ENCODE measurements at places on chromosomes 4 and X. TPM values are rescaled to one million over a fixed set of nuclear protein-coding genes. Genes with fewer than 3 reads are reported as not detected.

DNA sequence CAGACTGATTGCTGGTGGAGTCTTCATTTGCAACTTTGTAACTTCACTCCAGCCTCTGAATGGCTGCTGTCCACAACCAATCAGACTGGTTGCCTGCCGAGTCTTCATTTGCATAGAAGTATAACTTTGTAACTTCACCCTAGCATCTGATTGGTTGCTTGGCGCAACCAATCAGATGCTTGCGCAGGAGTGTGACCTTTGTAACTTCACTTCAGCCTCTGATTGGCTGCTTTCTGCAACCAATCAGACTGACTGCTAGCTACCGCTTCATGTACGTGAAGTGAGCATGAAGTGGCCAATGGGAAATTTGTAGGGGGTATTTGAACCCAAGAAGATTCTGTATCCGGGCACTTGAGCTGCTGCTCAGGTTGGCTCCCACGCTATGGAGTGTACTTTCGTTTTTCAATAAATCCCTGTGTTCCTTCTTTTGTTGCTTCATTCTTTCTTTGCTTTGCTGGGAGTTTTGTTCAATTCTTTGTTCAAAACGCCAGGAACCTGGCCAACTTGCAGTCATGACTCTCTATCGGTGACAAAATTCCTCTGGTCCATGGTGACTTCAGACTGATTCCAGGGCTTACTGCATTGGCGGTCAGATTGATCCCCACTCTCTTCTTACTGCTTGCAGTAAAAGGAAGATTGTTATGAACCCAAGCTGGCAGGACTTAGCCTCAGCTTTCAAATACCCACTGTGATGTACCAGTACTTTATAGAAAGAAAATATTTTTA lies 46.4 kb upstream of the FGG start:
- DNase-seq, result no peak

GRCh38 chr4:9600246-9600645 lies 156.0 kb downstream of the DEFB131A start:
- DNase-seq, result no peak

DNA sequence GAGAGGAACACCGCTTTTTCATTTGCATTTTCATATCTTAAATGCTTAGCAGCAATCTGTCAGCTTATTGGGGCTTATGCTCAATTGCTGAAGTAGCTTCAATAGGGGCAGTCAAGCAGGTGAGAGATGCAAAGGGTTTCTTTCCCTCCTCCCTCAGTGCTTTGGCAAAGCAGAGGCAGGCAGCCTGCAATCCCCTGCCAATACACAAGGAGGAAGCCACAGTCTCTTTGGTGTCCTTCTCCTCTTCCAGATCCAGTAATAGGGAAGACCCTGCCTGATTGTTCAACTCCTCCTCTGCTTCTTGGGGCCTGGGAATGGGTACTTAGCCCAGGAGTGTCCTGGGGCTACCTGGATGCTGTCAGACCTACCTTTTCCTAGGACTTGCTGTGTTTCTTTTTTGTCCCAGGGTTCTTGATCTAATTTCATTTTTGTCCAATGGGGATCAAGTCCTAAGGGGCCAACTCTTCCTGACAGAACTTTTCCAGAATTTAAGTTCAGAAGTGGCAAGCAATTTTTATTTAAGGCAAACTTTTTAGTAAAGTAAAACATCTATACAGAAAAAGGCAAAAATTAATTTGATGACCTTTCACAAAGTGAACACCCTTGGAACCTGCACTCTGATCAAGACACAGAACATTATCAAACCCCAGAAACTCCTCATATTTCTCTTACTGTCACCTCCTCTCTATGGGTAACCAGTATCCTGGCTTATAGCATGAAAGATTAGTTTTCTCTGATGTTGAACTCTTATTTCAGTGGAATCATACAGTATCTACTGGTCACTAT lies 260.3 kb downstream of the PPP3CA start:
- DNase-seq, result peak; percentile 67

- DNase-seq, result no peak
These were observed 4.0 kb downstream of the CDKN2AIP start for GRCh38 chr4:183448436-183448835.

- DNase-seq, result no peak
These were observed 516.5 kb downstream of the PCDH7 start for GRCh38 chr4:31236639-31237173.

The DRP2 gene
- total RNA-seq, result 0.04 TPM

- DNase-seq, result no peak
These were observed 179.0 kb downstream of the NHS start for GRCh38 chrX:17553961-17554482.

- DNase-seq, result no peak
These were observed 126.0 kb downstream of the GRIA3 start for GRCh38 chrX:123310112-123310511.

GRCh38 chr4:13670456-13671160 lies 43.1 kb upstream of the BOD1L1 start:
- DNase-seq, result no peak

DNA sequence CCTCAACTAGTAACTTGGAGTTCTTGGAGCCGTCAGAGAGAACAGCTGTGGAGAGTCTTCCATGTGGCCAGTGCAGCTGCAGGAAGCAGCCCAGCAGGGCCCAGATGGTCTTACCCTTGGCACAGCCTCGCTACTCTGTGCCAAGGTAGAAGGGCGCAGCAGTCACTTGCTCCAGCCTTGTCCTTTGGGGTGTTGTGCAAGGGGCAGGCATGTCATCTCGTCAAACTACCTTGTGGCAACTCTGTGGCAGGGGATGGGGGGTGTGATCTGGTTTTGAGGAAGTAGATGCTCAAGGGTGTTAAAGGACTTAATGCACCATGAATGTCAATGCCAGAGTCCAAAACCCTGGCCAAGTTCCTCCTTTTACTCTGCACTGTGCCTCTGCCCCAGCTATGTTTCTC lies 34.2 kb upstream of the TBC1D14 start:
- DNase-seq, result no peak

DNA sequence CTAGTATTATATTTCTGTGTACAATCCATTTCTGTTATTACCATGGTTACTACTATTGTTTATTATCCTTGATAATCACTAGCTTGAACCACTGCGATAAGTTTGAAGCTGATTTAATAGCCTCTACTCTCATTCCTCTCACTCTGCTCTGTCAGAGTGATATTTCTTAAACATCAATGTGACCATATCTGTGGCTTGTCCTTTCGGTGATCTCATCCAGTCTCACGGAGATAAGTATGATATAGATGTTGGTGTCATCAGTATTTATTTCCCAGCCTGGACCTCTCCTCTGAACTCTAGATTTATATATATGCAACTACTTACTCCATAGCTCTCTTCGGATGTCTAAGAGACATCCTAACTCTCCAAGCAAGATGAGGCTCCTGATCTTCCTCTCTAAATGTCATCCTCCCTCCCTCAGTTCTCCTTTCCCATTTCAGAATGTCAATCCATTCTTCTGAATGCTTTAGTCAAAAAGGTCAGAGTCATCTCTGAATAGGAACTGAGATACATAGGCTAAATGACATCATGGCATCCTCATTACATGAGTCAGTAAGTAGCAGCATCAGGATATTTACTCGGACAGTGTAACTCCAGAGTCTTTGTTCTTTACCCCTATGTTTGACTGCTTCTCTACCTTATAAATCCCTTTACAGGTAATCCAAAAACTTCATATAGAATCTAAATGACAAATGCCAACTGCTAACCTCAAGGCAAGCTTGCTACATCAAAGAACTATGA lies 129.5 kb downstream of the PACRGL start:
- no peak for DNase-seq

DNA sequence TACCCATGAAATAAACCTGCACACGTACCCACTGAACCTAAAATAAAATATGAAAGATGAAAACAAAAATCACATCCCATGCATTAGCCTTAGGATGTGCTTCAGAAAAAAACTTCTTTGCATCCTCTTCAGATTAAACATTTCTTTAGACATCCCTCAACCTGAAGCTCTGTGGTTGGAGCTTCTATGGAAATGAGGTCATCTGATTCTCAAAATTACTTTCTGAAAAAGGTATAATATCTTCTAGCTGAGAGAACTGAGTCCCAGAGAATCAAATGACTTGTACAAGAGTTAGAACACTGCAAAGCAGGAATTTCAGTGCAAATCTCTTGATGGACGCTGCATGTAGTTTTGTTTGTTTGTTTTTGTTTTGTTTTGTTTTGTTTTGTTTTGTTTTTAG lies 19.1 kb upstream of the ANTXR2 start:
- DNase-seq, result no peak

The DAPP1 gene
- not detected for total RNA-seq

GRCh38 chr4:70651864-70652506 lies 14.3 kb downstream of the JCHAIN start:
- peak; percentile 30 for DNase-seq

DNA sequence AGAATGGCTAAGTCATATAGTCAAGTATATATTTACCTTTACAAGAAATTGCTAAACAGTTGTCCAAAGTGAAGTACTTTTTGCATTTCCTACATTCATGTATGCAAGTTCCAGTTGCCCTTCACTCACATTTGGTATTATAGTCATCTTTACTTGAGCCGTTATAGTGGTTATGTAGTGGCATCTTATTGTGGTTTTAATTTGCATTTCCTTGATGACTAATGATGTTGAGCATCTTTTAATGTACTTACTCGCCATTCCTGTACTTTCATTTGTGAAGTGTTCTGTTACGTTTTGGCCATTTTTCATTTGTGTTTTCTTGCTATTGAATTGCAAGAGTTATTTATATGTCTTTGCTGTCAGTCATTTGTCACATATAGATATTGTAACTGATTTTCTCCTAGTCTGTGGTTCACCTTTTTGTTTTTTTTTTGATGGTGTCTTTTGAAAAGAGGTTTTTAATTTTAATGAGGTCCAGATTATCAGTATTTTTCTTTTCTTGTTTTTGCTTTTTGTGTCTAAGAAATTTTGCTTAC lies 27.6 kb downstream of the ARFIP1 start:
- DNase-seq, result no peak

The LRIT3 gene
- total RNA-seq, result 0.09 TPM

DNA sequence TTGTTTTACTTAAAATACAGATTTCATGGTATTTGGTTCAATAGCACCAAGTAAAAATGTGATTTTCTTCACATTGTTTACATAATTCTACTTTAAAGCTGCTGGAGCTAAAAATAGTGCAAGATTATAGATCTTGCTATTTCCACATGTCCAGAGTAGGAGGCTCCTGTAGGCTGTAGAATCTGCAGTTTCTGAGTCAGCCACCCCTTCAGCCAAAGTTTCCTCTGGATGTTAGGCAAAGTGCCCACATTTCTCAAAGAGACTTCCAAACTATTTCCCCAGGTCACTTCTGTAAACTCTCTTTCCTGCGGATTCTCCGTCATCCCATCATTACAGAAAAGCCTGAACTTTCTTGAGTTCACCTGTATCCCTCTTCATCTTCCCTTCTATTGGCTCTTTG lies 342.5 kb upstream of the FSTL5 start:
- DNase-seq, result no peak

The NUP62CL gene
- total RNA-seq, result 4.3 TPM

DNA sequence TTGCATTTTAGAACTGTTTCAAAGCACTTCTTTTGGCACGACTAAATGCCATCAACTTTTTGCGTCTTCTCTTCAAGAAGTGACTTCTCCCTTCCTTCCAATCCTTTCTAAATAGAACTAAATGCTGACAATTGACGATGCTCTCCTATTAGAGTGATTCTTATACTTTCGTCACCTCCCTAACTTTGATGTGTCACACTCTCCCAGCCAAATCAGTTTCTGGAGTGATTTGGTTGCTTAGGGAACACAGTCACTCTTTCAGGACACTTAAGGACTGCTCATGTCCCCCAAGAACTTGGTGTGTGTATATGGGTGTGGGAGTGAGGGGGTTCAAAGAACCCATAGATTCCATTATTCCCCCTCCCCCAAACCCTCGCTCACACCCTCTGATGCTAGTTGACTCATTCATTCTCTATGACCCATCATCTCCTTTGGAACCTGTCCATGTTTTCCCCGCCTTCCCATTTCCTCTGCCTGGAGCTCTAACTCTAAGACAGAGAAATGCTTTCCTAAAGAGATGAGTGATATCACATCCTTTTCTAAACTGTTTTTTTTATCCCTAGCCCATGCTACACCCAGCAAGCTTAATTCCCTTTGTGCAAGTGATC lies 26.8 kb upstream of the AREG start:
- no peak for DNase-seq

- no peak for DNase-seq
These were observed 236.1 kb downstream of the MGST2 start for GRCh38 chr4:139901531-139902320.

DNA sequence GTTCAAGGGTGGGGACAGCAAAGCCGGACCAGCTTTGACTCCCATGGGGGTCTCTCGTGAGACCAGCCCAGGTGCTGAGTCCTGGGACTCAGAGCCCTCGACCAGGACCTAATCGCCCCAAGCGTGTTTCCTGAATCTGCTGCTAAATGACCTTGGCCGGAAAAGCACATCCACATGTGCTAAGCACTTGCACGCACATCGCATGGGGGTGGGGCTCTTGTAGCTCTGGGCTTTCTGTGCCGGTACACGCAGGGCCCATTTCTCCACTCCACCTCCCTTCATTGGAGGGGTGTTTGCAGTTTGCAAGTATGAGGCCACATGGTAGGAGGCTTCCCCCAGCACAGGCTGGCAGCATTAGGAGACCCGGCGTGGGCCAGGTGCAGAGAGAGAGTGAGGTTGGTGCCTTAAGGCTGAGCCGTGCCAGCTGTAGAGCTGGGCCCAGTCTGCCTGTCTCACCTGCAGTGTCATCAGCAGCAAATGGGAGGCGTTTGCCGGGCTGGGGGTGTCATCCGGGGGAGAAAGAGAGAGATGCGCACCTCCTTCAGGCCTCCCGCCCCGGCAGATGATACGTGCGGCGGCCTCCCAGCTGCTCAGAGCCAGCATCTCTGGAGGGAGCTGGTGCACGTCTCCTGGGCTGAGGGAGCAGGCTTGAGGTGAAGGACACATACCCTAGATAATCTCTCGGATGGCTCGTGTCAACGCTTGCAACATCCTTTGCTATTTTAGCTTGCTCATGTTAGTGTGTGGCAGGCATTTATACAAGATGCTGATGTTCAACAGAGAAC lies 45.2 kb upstream of the CLCN4 start:
- no peak for DNase-seq

The SPRY1 gene
- total RNA-seq, result 76.3 TPM

DNA sequence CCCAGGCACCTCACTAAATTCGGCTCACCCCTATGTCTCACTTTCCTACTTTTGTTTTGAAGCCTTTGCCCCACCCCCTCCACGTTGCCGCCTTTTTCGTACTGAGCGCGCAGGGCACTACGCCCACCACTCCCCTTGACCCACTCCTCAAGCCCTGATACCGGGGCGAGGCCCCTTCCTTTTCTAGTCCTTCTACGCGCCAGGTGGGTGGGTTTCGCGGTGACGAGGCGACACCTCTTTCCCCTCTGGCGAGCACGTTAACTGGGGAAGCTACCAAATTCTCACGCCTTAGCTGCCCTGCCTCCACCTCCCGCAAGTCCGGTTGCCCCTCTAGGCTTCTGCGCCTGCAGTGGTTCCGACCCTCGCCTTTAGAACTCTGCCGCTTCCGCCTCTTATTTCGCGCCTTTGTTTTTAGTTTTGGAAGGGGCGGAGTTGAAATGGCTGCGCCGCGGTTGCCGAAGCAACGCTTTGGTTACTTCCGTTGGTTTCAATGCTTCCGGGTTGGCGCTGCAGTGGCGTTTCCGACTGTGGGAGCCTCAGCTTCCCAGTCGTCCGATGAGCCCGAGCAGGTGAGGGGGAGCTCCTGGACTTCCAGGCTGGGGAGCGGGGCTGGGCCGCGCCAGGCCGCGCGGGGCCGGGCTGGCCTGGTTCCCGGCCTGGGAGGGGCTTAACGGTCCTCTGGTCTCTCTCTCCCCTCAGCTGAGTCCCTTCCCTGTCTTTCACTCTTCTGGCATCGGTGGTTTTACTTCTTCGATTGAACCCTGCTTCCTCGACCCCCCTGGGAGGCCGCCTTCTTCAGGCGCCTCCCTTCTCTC lies at the start of gene SLC25A14:
Gene SLC25A14, plus strand, starts transcription at position 512 of the 815 bp plus-strand sequence. CDS start 360 bp downstream, outside the sequence.
- DNase-seq, result peak; percentile 78

The SEC31A gene
- 141 TPM for total RNA-seq

- peak; percentile 0 for DNase-seq
These were observed 62.7 kb upstream of the HELT start for GRCh38 chr4:184955636-184956035.
